ENCODE measurements at places on chromosomes 3 and 15.

DNA sequence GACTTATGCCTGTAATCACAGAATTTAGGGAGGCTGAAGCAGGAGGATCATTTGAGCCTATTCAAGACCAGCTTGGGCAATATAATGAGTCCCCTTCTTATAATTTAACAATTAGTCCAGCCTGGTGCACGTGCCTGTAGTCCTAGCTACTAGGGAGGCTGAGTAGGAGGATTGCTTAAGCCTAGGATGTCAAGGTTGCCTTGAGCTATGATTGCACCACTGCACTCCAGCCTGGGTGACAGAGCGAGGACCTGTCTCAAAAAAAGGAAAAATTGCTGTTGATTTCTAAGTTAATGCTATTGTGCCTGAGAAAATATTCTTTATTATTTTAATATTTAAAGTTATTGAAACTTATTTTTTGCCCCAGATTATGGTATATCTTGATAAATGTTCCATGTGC, 159.0 kb downstream of the NLGN1 start:
- DNase-seq: no peak

DNA sequence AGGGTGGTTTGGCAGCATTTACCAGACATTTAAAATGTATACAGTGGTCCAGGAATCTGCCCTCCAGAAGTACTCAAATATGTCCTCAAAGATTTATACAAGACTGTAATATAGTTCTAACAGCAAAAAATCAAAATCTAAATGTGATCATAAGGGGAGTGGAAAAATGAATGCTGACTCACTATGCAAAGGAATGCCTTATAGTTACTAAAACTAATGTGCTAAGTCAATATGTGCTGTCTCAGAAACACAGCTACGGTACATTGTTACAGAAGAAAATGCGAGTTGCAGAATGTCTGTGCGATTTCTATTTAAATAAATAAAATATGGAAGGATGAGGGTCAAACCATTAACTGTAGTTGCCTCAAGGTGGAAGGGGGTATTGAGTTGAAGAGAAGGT, 230.1 kb upstream of the UBE2E1 start:
- no peak for DNase-seq

- no peak for DNase-seq
Measured at GRCh38 chr15:97892167-97892938, 68.2 kb upstream of the ARRDC4 start.

DNA sequence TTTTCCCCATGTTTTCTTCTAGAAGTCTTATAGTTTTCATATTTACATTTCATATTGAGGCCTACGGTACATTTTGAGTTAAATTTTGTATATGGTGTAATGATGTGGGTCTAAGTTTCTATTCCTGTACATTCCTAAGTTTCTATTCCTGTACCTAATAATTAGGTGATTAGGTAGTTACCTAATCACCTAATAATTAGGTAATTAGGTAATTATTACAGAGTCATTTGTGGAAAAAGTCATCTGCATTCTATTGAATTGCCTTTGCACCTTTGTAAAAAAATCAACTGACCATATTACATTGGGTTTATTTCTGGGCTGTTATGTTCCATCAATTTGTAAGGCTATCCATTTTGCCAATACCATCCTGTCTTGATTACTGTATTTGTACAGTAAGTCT, 37.1 kb downstream of the MAP4 start:
- DNase-seq: no peak
